CD4-positive, alpha-beta T cell treated with Interferon alpha-2 for 1 hour (primary cell): ENCODE measurements at places on chromosomes 1 and 21.

DNA sequence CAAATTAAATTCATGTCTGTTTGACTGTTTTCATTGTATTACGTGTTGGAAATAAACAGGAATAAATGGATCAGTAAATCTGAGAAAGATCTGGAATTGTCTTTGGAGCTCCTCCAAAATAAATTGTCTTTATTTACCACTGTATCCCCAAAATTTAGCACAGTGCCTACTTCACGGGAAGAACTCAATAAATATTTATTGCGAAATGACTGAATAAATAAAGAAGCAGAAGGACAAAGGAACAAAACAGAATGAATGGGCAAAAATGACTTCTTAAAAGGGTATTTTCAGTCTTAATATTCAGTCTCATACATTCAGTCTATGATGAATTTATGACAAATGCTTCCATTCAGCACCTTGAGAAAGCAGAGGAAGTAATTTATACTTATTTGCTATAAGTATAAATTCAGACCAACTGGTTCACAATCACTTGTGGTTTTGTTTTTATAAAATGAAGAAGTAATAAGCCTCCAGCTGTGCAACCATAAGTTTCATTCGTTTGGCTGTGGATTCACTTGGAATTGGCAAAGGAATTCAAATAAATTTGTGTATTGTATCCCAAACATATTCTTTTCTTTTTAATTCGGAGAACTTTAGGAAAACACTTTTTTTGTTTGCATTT is 19.2 kb upstream of the PRKAA2 start:
- no peak for DNase-seq

DNA sequence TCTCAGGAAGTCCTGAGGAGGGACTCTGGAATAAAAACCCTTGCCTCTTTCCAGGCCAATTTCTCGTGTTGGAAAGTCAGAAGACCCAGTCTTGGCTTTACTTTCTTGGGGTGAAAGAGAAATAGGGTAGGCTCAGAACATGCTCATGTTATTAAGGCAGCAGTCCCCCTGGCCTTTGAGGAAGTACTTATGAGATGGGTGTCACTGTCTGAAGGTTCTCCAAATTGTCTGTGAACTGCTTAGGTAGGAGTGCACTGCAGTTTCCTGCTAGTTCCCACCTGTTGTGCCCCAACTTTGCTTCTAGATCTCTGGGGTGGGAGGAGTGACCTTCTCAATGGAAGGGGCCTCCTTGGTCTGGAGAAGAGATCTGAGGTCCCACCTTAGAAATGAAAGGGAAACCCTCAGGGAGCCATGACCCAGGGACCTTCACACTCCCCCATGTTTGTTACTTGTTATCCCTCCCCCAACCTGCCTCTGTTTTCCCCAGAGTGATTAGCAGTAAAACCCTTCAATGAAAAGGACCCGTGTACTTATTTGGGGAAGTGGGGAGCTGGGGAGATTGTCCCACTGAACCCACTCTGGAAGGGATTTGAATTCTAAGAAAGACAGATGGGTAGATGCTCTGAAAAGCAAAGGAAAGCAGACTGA is 5.7 kb downstream of the ZNF691 start:
- DNase-seq: no peak

DNA sequence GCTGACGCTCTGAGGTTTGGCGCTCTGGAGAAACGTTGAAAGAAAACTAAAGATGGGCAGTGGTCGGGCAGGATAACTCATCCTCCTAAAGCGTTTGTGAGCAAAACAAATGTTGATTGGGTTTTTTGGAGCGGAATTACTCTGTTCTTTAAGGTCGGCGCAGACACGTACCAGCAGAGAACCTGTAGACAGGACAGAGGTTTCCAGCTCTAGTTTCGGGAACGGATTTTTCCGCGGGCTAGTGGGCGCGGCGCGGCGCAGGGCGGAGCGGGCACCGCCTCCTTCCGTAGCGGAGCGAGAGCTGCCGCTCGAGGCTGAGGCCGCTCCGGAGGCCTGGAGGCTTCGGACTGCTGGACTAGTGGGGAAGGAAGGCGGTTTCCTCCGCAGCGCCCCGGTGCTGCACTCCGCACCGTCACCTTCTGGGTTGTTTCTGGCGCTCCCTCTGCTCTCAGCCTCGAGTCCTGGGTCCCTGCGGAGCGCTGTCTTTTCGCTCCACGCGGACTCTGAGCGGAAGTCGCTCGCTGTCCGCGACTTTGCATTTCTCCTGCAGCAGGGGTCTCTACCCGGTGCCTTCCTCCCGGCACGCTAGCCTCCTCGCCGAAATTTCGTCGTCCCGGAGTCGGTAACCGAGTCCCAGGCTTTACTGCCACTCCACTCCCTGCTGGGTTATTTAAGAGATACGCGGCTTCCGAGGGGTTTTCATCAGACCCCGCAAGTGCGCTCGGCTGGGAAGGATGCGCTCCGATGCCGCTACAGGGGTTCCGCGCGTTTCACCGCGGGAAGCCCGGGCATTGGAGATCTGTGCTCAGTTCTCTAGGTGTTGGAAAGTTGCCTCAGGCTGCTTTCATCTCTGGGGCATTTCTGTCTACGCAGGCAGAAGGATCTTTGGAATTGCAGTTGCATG is 7.0 kb downstream of the FOXD2 start:
- DNase-seq: peak; percentile 25

DNA sequence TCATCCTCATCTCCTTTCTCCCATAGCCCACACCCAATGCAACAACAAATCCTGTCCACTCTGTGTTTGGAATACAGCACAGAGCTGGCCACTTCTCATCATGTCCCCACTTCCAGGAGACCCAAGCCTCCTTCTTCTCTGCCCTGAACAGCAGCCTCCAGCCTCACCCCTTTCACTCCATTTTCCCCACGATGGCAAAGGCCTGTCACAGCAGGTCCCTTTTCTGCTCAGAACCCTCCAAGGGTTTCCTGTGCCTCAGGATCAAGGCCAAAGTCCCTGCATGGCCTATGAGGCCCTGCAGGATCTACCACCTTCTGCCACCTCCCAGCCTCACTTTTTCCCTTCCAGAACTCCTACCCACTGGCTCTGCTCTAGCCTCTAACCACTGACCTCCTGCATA is 78.5 kb downstream of the CSMD2 start:
- DNase-seq: no peak
